Bronchial epithelial cell (primary cell): ENCODE measurements at places on chromosomes 5 and 9. TPM values are rescaled to one million over a fixed set of nuclear protein-coding genes. Genes with fewer than 3 reads are reported as not detected.

DNA sequence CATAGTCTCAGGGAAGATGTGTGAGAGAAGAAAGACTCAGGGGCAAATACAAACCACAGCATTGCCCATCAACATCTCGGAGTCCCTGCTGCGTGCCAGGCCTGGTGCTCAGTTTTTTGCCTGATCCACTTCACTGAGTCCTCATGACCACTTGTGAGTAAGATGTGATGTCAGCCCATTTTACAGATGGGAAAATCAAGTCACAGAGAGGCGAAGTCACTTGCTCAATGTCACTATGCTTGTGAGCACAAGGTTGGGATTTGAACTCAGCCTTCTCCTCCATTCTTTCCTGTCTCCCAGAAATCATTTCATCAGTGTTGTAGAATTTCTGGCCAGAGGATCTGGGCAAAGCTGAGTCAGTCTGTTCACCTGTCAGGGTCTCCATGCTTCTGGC, 34.6 kb upstream of the PSD2 start:
- DNase-seq = no peak

GRCh38 chr5:19200251-19200650, 787.7 kb downstream of the CDH18 start:
- DNase-seq = no peak

DNA sequence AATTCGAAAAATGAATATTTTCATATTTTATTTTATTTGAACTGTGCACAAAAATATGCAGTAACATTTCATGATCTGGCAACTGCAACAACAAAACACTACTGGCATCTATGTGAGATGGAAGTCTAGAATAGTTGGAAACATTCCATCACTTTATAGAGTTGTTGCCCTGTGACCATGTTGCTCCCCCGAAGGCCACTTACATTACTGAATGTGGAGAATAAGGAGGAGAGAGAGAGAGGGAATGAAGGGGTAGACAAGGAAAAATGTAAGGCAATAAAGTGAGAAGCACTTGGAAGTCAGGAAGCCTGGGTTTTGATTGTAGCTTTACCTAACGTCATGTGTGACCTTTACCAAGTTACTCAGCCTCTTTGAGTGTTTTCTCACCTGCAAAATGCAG, 437.2 kb upstream of the EDIL3 start:
- DNase-seq = no peak

Gene CDH9
- not detected in 2 replicates for total RNA-seq

Gene OR1Q1
- not detected in 2 replicates for total RNA-seq

DNA sequence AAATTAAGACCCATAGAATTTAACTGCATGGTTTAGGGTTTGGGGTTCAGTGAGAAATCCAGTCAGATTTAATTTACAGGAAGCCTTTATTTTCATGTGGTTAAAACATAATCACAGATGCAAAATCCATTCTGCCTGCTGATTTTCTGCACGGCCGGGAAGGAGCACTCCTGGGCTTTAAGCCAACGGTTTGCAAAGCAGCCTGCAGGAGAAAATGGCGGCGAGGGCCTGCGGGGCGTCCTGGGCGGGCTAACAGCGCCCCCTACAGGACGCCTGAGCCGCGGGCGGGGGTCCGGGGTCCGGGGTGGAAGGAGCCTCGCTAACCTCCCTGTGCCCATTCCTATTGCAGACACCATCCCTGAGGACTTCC, 47.6 kb downstream of the THBS4 start:
- no peak for DNase-seq

GRCh38 chr5:52834320-52834719, 46.6 kb downstream of the ITGA1 start:
- no peak for DNase-seq

GRCh38 chr9:1058826-1059487, 8.8 kb downstream of the DMRT2 start:
- DNase-seq = no peak
